H9 (cell line): ENCODE measurements at places on chromosomes 7 and 10. TPM values are rescaled to one million over a fixed set of nuclear protein-coding genes. Genes with fewer than 3 reads are reported as not detected.

DNA sequence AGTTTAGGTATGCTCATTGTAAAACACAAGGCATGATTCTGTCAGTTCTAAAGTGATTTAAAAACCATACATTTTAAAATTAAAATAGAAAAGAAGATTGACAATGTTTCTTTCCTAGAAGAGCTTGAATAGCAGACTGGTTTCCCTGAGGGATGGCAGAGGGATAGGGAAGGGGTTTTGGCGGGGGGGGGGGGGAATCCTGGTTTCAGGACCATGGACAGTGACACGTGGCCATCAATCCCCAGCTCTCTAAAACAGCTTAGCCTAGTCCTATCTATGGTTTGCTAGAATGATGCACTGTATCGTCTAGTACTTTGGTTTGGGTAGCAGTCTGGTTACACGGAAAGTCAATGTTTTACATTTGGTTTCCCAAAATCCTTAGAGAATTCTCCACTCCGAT, 88.7 kb downstream of the PHYHIPL start:
- DNase-seq: no peak

DNA sequence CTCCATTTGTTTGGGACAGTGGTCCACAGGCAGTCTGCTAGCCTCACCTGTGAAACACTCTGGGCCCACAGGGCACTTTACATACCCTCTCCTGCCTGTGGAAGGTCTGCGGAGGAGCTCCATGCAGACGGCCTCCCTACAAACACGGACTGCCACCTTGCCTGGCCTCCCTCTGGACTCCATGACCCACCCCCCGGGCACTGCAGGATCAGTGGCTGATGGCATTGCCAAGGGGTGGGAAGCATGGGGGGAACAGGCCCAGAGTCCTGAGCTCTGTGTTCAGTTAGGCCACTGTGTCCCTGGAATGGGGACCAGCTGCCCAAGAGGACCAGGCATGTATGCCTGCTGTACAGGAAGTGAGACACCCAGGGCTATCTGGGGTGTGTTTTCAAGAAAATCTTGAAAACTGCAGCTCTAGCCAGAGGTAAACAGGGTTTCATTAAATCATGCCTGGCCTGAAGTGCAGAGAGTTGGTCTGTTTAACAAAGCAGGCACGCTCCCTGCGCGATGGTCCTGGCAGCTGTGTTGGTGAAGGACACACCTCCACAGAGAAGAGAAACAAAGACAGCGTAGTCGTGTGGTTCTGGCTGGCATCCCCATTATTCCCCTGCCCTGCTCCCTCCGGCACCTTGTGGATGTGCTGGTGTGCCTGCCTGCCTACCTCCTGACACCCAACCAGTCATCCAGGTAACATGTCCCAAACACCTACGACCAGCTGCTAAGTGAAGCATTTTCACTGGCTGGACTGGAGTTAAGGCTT, 470.8 kb upstream of the ZMIZ1 start:
- peak; percentile 9 for DNase-seq

DNA sequence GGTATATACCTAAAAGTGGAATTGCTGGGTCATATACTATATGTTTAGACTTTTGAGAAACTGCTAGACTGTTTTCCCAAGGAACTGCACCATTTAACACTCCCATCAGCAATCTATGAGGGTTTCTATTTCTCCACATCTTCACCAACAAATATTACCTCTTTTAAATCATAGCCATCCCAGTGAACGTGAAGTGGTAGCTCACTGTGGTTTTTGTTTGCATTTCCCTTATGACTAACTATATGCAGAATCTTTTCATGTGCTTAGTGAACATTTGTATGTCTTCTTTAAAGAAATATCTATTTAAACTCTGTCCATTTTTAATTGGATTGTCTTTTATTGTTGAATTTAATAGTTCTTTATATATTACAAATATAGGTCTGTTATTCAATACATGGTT, 115.8 kb upstream of the SEC61G start:
- DNase-seq: no peak

Gene EBLN1
- total RNA-seq: not detected in 2 replicates

- DNase-seq: no peak
Observed at GRCh38 chr7:46679671-46680070, 758.6 kb upstream of the IGFBP3 start.

- DNase-seq: no peak
Observed at GRCh38 chr7:141210862-141211261, 137.0 kb downstream of the TMEM178B start.

- peak; percentile 12 for DNase-seq
Observed at GRCh38 chr7:155971180-155971770, 159.0 kb upstream of the SHH start.

Gene CDNF
- total RNA-seq: 0.86 and 1.3 TPM in 2 replicates

Gene PAX2
- not detected in 2 replicates for total RNA-seq

DNA sequence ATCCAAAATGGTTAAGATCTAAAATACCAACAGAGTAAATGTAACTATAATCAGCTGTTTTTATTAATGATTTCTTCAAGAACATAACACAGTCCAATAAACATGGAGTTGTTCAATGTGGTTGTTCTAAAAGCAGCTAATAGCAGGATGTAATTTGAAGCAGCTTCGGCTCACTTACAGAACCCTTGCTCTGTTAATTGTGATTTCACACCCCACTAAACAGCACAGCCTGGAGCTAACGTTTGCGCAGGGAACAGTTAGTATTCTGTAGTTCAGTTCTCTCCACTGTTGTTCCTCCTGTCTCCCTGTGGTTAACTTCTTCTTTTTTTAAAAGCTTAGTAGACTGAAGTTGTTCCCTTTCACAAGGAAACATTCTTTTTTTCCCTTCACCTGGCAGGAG, 104.0 kb downstream of the GRM3 start:
- no peak for DNase-seq

- DNase-seq: no peak
Observed at GRCh38 chr10:73517166-73517888, 21.5 kb upstream of the PPP3CB start.

Gene CDCA7L
- 104 and 111 TPM in 2 replicates for total RNA-seq

DNA sequence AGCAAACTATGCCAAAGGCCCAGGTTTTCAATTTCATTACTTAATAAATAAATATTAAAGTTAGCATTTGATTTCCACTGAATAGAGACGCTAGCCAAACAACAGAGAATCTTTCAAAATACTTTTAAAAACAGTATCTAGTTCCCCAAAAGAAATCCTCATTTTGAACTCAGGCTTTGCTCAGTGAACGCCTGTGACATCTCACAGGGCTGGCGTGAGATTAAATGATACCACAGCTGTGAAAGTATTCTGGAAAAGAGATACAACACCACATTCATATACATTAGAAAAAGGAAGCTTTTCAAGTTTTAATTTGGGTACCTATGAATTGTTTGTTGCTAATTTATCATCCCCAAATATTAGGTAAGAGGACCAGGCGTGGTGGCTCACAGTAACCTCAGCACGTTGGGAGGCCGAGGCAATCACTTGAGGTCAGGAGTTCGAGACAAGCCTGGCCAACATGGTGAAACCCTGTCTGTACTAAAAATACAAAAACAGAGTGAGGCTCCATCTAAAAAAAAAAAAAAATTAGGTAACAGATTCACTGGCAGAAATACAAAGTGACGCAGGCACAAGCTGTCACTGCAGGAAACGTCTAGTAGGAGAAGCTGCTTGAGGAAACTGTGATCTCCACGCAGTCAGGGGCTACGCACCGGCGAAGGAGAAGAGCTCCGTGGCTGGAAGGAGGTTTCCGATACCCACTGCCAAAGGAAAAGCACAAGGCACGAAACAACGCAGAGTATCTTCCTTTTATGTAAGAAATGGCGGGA, 50.0 kb downstream of the AMZ1 start:
- peak; percentile 12 for DNase-seq

DNA sequence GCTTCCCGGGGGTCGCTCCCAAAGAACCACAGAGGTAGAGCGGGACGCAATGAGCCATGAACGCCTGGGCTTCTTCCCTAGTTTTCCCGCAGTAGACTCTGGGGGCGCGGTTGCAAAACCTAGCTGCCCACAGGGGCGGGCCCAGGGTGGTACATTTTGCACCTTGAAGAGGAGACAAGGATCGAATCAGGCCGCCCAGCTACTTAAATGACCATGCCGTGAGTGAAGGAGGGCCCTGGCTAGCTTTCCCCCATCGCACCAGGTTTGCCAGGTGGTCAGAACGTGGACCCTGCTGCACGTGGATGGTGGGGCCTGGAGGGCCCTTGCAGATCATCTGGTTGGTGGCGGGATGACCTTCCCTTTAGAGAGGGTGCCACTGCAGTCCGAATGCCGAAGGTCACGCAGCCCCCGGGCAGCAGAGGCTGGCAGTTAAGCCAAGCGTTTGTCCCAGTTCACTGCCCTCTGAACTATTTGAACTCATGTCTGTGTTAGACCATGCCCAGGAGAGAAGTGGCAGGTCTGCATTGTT, 604 bp upstream of the SHTN1 start:
- DNase-seq: peak; percentile 65

DNA sequence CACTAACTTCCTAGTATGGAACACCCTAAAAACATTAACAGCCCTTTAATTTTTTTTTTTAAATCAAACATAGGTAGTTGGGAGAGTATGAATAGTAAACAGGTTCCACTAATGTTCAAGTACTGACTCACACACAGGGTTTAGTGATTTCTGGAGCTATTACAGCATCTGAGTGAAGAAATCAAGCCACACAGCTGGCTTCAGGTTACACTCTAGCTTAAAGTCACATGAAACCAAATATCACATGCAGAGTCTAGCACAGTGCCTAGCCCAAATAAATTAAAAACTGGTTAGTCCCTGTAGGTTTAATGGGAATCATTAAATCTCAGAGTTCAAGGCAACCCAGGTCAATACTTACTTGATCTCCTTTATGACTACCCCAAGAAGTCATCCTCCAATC, 11.6 kb downstream of the PANK1 start:
- no peak for DNase-seq

- no peak for DNase-seq
Observed at GRCh38 chr10:128339753-128340152, 213.5 kb upstream of the MKI67 start.

DNA sequence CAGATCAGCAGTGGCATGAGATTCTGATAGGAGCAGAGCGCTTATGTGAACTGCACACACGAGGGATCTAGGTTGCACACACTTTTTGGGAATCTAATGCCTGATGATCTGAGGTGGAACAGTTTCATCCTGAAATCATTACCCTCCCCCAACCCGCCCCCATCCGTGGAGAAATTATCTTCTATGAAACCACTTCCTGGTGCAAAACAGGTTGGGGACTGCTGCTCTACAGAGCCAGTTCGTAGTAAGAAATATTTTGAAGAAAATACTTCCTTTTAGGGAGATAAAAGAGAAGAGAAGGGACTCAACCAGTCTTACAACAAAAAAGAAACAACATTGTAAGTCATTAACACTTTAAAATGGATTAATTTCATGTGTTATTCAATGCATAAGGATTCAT, 1308.2 kb downstream of the GATA3 start:
- no peak for DNase-seq

Gene TMEM236
- total RNA-seq: not detected in 2 replicates

Gene CYP3A7
- not detected in 2 replicates for total RNA-seq

- no peak for DNase-seq
Observed at GRCh38 chr10:103500481-103500880, 7.0 kb downstream of the NEURL1 start.

DNA sequence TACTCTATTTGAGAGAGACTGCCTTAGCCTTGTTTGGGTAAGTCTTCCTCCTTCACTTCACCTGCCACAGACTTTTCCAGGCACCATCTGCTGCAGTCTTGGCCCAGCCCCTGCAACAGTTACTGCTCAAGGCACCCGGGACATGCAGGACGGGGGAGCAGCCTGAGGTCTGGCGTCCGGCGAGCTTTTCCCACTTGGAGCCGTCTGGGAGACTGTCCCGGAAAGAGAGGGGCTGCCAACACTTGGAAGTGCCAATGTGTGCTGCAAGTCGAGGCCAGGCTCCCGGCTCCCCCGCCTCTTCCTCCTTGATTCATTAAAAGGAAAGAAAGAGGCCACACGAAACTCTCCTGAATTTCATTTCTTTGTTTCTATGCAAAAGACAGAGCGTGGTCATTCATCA, 13.7 kb downstream of the HTRA1 start:
- DNase-seq: no peak

GRCh38 chr7:32273297-32273696, 203.1 kb upstream of the PDE1C start:
- no peak for DNase-seq

Gene ARMC3
- total RNA-seq: 0.09 and 0.37 TPM in 2 replicates

GRCh38 chr7:132286836-132287235, 289.4 kb downstream of the PLXNA4 start:
- DNase-seq: no peak

DNA sequence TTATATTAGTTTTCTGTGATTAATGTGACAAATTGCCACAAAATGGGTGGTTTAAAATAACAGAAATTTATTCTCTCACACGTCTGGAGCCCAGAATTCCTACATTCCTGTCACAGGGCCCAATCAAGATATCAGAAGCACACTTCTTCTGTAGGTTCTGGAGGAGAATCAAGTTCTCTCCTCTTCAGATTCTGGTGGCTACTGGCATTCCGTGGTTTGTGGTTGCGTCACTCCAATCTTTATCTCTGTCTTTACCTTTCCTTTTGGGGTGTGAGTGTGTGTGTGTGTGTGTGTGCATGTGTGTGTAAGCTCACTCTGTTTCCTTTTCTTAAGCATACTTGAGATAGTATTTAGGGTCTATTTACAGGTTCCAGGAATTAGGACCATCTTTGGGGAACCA, 115.5 kb upstream of the DKK1 start:
- DNase-seq: no peak

Gene AKR1D1
- 0.31 and 0.48 TPM in 2 replicates for total RNA-seq

DNA sequence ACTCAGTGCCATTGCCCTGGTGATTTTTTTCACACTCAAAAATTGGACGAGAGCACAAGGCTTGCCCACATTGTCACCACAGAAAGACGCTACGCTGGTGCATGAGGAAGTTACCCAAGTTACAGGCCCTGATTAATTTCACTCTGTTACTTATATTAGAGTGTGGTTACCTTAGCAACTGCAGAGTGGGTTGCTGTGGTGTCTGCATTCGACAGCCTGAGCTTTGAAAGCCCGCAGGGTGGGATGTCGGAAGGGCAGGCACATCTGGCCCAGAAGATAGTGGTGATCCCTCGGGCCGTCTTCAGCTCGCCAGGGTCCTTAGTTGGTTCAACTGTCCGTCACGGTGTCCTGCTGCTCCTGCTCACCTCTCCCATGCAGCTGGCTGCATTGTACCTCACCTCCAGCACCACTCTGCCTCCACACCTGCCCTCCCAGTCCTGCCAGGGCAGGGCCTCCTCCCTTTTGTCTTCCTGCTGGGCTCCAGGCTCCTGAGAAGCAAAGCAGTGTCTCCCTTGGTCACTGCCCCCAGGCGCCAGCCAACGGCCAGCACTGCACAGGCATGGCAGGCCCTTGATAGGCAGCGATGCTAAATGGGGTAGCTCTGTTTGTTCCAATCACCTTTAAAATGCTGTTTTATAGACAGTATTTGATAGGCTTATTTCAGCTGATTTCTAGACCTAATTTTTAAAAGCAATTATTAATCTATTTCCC, 167.2 kb downstream of the EBF3 start:
- DNase-seq: peak; percentile 6
